ENCODE measurements at places on chromosomes 5 and 9.

DNA sequence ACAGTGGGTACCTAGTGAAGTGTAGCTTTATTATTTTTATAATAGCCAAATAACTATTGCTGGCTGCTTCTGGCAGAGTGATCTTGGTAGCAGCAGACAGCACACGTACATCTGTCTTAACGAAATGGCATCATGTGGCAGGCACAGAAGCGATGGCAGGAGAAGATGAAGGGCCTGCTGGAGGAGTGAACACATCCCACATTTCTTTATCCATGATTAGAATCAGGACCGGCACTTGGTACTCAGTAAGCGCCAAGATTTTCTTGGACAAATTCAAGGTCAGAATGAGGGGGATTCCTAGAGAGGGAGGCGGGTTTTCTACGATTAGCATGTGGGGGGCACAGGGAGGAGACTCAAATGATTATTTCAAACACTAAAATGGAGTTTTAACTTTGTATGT is 23.0 kb upstream of the ZNF366 start:
- DNase-seq, result no peak

DNA sequence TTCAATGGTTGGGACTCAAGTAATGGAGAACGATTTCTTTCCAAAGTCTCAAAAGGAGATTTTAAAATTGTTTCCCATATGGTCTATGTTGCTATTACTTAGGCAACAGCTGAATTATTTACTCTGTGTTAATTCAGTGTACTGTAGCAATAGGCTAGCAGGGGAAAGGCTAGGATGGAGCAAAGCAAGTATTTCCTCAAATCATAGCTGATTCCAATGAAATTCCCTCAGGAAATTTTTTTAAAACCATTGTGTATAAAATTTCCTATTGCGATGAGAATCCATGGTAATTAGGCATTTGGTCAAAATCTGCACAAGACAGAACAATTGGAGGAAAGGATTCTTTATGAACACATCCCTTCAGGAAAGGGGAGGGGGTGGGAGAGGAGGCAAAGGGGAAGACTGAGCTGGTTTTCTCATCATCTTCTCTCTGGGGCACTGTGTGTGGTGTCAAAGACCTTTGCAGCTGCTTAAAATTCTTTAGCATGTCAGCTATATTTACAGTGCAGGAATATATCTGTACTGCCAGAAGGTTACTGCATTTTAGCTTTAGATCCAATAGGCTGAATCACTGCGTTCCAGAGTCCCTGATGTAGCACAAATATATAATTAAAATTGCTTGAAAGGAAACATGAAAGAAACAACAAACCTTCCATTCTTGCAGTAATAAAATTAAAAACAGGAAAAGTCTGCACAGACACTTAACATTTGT is 95.3 kb downstream of the ZNF608 start:
- DNase-seq, result no peak

GRCh38 chr9:110615498-110615897 is 36.0 kb upstream of the SVEP1 start:
- DNase-seq, result no peak

- no peak for DNase-seq
Measured at GRCh38 chr5:133035224-133035623, 8.9 kb upstream of the ZCCHC10 start.

DNA sequence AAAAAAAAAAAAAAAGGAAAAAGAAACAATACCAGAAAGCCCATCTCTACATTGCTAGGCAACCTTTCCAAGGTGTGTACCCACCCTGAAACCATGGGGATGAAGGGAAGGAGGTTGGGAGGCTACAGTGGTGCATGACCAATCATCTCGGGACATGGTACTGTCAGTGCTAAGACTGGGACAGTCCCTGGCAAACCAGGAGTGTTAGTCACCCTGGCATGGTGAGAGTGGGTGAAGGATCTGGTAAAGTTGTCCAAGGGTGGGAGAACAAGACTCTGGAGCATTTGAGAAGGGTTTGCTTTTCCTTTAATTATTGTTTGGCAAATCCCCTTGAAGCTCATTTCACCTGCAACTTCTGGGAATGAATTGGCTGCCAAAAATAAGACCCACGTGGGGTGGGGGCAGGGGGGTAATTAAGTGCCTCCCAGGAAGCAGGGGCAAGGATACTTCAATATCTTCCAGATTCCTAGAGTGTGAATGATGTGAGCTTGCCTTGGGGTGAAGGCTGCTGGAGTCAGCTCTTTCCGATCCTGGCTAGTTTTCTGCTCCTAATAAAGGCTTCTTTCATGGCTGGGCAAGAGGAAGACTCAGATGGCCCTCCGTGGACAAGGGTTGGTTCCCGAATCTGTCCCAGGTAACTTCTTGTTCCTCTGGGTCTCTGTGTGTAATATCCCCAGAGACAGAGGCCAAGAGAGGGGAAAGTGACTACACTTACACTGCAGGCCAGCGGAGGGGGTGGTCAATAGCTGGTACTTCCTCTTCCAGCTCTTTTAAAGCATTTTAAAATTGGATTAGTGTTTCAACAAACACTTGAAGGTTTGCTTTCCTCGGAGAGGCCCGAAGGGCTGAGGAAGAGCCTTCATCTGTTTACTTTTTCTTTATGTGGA is 61.6 kb upstream of the SPRY4 start:
- DNase-seq, result no peak

GRCh38 chr5:147610798-147611197 is 100.9 kb upstream of the DPYSL3 start:
- DNase-seq, result no peak

GRCh38 chr9:130201399-130201873 is 29.2 kb downstream of the NCS1 start:
- DNase-seq, result no peak

DNA sequence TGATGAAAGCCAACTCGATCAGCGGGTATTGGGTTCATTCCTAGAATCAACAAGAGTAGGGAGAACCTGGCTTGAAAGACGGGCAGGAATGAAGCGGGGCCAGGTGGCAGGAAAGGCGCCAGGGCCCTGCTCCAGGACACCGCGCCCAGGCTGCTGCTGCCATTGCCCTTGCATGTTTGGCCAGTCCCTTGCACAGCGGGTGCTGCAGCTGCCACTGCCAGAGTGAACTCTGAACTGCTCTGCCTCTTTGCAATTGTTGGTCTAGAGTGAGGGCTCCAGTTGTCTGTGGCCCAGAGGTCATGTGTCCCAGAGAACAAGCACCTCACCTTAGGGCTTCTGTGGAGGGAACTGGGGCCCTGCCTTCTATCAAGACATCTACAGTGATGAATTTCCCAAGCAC is 24.0 kb upstream of the CARTPT start:
- DNase-seq, result no peak

DNA sequence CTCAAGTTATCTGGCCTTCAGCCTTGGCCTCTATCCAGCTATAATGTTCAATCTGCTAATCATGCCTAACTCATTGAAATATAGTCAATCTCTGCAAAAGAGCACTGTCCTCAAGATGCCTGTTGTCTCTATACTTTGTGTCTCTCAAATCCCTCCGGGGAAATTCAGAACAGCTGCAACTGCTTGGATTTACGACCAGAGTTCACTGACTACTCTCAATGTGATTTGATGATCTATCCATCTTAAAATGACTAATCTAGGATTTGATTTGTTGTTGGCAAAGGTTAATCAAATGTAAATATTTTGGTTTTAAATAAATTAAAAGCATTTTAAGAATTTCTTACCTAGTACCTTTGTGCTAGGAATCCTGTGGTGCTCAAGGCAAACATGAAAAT is 40.9 kb downstream of the SVEP1 start:
- DNase-seq, result no peak

All from KG1 (cell line).